ENCODE measurements at places on chromosomes 3 and 15.

GRCh38 chr15:68479406-68479805, 47.4 kb upstream of the ITGA11 start:
- DNase-seq: peak; percentile 67

- no peak for DNase-seq
These were observed 427.0 kb upstream of the RARB start for GRCh38 chr3:25000971-25001591.

GRCh38 chr3:32290619-32291018, 52.1 kb downstream of the CMTM8 start:
- DNase-seq: no peak

DNA sequence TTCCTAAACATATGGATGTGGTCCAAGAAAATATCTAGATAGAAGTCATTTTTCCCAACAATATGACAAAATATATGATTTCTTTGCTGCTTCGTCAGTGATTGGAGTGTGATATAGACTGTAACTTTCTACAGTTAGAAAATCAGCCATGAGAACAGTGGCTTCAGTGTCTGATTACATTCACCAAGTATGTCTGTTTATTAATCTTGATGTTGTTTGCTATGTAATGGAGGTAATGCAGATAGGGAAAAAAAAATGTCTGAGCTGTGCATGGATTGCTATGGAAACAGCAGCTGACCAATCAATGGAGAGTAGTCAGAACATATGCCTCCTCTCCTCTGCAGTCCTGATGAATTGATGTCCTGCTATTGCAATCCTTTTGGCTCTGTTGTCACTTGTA, 72.3 kb upstream of the GAP43 start:
- DNase-seq: no peak

DNA sequence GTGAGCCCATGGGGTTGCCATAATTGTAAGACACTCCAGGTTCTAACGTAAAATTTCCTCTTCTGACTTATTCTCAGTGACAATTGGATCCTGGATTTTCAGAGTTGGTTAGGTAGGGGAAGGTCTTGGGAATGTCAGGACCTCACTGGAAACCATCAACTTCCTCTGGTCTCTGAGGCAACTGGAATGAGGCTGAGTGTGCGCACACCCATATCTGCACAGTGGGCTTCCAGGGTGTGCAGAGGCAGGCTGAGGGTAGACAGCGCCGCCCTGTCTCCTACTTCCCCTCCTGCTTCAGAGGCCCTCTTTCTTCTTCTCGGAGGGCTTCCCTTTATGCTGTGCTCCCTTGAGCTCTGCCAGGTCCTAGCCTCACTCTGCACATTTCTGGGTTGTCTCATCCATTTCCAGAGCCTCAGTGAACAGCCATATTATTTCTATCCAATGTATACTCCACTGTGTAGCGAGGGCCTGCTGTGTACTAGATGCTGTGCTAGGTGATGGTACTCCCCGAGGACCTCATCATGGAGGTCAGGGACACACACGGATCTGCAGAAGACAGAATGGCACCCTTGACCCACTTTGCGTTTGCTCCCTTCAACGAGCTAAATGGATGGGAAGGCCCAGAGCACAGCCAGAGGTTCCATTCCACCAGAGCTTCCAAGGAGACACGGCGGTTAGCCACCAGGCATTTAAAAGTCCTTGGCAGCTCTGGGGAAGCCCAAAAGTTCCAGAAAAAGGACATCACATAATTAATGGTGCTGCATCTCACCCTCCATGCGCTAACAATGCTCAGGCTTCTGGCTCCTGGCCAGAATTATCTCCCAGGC, 18.3 kb downstream of the ACAA1 start:
- DNase-seq: no peak

- no peak for DNase-seq
These were observed 114.3 kb upstream of the ARHGEF3 start for GRCh38 chr3:56915966-56916586.

DNA sequence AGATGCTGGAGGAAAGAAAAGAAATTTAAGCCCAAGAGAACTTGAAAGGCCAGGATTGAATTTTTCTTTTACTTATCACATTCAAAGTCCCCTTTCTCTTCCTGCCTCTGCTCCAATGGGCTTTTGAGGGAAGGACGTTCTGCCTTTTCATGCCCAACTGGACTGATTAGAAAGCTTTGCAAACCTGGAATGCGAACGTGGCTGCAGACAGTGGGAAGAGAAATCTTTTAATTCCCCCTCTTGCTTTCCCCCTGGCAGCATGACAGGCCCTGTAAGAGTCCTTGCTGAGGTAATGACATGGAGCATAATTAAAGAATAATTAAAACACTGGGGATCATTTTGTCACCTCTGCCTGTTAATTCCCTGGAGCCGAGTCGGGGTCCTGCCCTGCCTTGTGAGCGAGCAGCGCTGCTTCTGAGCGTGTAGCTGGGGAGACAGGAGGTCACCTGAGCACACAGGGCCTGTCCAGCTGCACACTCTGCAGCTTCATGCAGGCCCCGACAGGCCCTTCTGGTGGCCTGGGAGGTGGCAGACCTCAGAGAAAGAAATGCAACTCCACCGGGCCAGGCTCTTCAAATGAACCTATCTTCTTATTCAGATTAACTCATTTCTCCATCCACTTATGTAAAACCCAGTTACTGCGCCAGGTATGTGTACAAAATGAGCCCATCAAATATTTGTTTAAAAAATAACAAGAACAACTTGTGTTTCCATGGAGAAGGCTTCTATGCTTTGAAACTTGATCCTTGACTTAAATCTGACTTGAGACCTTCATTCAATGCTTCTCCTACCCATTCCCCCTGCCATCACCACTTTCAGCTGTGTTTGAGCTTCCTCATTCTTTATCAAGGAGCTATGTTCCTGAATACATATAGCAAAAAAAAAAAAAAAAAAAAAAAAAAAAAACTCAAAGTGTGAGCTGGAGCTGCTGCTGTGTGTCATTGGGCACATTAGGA, 628.2 kb upstream of the CFAP20DC start:
- no peak for DNase-seq

GRCh38 chr3:108333961-108334360, 37.6 kb downstream of the HHLA2 start:
- no peak for DNase-seq

GRCh38 chr3:67875338-67875737, 220.9 kb upstream of the SUCLG2 start:
- DNase-seq: no peak

GRCh38 chr3:4495294-4496086, 2.3 kb downstream of the ITPR1 start:
- no peak for DNase-seq

DNA sequence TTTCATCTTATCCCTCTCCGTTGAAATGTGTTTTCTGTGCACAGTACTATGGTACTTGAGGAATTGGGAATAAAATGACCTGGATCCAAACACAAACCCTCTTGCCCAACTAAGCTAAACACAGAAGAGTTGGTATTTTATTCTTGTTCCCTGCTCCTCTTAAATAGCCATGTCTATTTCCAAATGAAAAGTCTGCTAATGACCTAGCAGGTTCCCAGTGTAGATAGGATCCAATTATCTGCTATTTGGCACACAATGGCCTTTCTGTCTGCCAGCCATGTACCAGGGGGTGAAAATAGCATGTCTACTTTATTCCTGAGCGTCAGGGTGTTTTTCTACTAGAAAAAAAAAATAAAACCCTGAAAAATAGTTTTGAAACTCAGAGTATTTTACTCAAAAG, 657.0 kb upstream of the NAALADL2 start:
- DNase-seq: no peak

GRCh38 chr3:152499791-152500385, 231.2 kb downstream of the MBNL1 start:
- DNase-seq: no peak

DNA sequence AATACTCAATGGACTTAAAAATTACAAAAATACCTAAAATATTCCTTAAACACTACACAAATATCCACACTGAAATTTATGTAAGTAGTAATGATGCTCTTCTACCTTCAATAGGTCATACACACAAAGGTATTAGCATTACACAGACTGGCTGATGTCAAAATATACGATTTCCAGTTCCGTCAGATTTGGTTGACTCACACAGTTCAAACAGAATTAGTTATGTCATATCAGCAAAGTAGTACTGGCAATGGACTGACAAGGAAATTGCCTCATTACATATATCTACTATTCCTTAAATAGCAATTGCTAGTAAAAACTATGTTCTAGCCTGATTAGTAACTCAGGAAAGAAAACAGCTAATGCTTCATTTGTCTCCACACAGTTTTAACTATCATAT, 70.8 kb downstream of the ADAM10 start:
- no peak for DNase-seq

GRCh38 chr3:17980863-17981262, 238.4 kb upstream of the TBC1D5 start:
- no peak for DNase-seq

GRCh38 chr3:61864886-61865285, 303.5 kb downstream of the PTPRG start:
- DNase-seq: peak; percentile 51

DNA sequence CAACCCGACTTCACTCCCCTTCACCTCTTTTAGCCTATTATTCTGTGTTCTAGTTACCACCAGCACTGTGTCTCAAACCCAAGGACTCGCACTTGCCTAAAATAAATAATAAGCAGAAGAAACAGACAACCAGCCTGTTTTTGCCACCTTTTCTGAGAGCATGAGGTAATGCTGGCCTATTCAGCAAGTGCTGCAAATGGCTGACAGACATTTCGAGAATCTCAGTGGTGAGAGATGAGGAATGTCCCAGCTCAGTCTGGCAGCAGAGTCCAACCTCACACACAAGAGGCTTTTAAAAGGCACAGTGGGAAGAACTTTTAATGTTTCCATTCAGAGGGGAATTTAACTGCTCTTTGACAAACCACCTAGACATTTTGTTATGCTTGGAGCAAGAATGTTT, 143.3 kb upstream of the GMNC start:
- no peak for DNase-seq

DNA sequence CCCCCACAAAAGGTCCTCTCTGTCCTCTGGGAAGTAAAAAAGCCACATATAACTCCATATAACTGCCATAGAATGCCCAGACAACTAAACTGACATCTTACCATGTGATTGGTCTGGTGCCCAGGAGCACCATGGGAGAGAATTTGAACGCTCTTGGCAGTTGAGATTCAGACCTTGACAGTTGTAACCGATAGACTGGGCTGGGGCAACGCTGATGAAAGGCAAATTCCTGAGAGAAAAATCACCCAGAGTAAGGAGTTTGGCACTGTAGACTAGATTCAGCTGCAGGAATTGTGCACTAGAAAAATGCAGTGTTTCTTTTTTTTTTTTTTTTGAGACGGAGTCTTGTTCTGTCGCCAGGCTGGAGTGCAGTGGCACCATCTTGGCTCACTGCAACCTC, 240.5 kb downstream of the SOX2 start:
- DNase-seq: no peak

DNA sequence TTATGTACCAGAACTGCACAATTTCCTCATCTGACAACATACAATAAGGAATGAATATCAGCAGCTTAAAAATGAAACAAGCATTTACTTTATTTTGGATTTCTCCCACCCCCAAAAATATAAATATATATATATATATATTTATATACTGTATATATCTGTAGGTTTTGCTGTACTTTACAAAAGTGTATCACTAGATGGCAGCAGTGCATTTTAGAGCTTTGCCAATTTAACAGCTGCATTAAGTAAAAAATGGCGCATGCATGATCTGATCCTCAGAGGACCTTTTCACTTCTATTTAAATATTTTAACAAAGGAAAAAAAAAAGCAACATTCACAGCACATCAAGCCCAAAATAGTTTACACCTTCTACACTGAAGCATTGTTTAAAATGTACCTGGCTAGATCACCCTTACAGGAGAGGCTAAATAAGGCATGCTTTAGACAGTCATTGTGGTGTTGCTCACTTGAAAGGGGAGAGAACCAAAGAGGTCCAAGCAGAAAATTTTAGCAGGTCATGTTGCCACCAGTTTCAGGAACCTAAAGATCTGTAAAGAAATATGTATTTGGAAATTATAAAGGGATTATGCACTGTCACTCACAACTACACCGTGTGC, 72.6 kb downstream of the NPTN start:
- peak; percentile 22 for DNase-seq

DNA sequence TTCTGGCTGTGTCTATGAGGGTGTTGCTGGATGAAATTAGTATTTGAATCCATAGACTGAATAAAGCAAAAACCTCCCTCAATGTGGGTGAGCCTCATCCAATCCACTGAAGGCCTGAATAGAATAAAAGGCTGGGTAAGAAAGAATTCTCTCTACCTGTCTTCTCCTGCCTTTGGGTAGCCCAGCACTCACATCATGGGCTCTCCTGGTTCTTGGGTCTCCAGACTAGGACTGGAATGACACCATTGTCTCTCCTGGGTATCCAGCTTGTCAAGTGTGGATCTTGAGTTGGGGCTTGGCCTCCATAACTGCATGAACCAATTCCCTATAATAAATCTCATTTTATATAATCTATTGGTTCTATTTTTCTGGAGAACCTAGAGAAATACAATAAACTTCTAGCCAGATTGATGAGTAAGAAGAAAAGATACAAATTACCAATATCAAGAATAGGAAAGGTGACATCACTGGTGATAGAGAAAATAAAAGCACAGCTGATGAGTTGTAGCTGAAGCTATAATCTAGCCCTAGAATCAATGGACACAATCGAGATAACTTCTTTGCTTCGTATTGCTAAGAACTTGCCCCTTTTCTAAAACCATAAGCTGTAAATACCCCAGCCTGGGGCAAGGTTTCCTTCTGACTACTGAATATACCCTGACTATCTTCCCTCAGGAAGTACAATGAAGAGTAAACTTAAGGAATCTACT, 106.4 kb downstream of the ANO10 start:
- DNase-seq: no peak

DNA sequence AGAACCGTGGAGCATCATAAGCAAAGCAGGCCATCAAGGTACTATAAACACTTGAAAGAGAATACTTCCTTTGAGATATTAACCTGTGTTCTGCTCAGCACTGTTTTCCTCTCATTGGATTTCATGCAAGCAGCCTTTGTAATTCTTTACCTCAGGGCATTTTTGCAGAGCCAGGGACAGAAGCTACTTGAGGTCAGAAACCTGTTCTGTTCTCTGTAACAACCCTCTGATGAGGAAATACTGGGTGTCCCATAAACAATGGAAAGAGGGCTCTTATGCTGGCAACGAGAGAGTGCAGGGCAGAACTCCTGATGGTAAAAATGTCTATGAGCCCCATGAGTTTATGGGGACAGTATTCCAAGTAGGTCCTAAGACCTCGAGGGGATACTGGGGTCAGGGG, 66.0 kb downstream of the DCLK3 start:
- DNase-seq: no peak

DNA sequence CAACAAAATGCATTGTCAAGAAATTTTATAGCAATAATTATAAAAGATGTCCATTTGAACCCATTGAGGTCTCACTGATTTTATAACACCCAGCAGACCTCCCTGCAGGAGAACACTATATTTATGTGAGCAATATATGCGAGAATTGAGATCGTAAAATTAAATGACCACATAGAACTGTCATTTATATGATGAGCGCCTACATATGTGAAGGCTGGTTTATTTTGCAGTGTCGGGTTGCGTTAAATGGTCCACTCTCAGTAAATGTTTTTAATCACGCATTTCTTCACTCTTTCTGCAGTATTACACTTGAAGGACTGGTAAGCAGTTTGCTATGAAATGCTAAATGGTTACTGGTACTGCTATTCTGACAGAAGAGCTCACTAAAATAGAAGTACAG, 408.5 kb upstream of the AGTR1 start:
- no peak for DNase-seq

All from kidney glomerular epithelial cell (primary cell).